ENCODE measurements at places on chromosomes 3 and 15.

- DNase-seq: no peak
These were observed 87.0 kb downstream of the TMEM266 start for GRCh38 chr15:76146812-76147211.

DNA sequence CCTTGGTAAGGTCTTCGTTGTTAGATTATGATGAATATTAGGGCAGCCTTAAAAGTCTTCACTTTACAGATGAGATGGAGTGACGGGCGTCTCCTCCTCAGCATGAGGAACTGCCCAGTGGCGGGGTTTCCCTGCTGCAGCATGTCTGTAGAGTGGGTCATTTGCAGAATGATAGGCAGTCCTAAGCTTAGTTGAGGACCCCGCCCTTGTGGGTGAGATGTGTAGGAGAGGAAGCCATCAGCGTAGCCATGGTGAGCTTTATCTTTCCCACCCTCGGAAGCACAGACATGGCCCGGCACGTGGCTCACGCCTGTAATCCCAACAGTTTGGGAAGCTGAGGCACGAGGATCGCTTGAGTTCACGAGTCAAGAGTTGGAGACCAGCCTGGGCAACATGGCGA lies 877 bp downstream of the NIT2 start:
- DNase-seq: no peak

- no peak for DNase-seq
These were observed 751.9 kb downstream of the ROBO1 start for GRCh38 chr3:79015854-79016253.

- no peak for DNase-seq
These were observed 48.0 kb upstream of the TNIK start for GRCh38 chr3:171508206-171508605.

- no peak for DNase-seq
These were observed 21.0 kb downstream of the PRICKLE2 start for GRCh38 chr3:64203969-64204908.

- no peak for DNase-seq
These were observed 45.6 kb downstream of the CHST2 start for GRCh38 chr3:143165211-143165610.

GRCh38 chr3:14988988-14989394 lies 41.6 kb downstream of the NR2C2 start:
- no peak for DNase-seq

- no peak for DNase-seq
These were observed 188.3 kb downstream of the PLCH1 start for GRCh38 chr3:155556531-155556930.

DNA sequence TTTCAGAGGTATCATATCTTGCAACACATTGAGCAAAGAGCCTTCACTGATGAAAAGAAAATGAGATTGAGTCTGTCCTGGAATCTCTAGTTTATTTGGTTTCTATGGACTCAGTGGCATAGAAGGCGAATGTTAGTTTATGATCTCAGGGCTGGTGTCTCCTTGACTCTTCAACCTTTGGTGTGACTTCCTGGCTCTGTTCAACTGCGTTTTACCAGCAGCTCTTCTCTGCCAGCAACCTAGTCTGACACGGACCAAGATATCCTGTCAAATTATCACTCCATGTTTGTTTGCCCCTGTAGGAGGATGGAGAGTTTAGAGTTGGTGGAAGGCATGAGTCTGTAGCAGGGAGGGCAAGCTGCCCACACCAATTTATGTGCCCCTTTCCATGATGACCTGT lies 82.9 kb upstream of the TBC1D5 start:
- no peak for DNase-seq

DNA sequence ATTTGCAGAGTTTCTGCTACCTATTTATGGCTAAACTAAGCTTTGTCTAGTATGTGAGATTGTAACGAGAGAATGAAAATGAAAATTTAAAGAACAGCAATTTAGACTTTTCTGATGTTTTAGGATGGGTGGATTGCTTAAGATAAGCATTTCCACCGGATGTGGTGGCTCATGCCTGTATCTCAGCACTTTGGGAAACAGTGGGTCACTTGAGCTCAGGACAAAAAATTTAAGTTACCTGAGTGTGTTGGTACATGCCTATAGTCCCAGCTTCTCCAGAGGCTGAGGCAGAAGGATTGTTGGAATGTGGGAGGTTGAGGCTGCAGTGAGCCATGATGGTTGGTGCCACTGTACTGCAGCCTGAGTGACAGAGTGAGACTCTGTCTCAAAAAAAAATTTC lies 3.3 kb downstream of the PPP4R2 start:
- DNase-seq: no peak

- DNase-seq: no peak
These were observed 223.4 kb upstream of the IL12A start for GRCh38 chr3:159765030-159765859.

- DNase-seq: no peak
These were observed 5.1 kb upstream of the DNAJA4 start for GRCh38 chr15:78259232-78259631.

DNA sequence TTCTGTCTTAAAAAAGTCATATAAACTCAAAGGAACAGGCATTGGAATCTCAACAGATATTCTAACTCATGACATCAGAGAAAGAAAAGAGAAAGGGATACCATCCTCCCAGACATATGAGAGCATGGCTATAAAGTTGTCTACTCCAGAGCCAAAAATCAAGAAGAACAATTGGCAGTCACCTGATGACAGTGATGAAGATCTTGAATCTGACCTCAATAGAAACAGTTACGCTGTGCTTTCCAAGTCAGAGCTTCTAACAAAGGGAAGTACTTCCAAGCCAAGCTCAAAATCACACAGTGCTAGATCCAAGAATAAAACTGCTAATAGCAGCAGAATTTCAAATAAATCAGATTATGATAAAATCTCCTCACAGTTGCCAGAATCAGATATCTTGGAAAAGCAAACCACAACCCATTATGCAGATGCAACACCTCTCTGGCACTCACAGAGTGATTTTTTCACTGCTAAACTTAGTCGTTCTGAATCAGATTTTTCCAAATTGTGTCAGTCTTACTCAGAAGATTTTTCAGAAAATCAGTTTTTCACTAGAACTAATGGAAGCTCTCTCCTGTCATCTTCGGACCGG lies 35.9 kb downstream of the UNC13C start:
- no peak for DNase-seq

- no peak for DNase-seq
These were observed 354.4 kb downstream of the NTRK3 start for GRCh38 chr15:87901926-87902690.

- no peak for DNase-seq
These were observed 6.8 kb downstream of the ESYT3 start for GRCh38 chr3:138441256-138441655.

GRCh38 chr15:45387380-45388007 lies 9.2 kb upstream of the GATM start:
- no peak for DNase-seq

- DNase-seq: no peak
These were observed 63.8 kb downstream of the SPSB4 start for GRCh38 chr3:141114816-141115460.

DNA sequence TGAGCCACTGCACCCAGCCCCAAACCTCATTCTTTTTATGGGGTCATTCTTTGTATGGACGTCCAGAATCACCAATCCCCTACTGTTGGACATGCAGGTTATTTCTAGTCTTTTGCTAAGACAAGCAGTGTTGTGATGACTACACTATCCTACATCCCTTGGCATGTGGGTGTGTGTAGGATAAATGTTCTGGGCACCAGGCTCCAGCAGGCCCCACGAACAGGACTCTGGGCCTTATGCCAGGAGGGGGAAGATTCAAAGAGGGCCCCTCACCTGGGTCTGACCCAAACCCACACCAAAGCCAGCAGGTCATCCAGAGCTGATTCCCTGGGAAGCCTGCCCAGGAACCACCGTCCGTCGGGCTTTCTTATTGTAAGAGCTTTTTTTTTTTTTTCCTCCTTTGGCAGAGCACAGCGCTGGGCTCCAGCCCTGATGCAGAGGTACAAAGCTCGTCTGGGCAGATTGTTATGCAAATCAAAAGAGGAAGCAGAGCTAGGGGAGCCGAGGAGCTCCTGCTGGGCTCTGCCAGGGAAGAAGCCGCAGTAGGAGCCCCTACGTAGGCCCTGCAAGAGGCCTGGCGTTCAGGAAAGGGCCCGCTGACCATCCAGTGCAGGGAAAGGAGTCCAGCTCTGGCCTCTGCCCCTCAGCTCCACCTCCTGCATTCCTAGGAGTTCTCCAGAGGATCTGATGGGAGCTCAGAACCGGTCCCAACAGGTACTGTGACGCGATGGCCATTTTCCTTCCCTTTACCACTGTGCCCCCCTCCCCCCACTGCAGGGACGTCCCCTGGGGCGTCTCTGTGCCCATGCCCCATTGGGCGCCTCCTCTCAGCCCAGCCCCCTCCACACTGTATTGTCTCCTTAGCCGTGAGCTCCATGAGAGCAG lies 29.0 kb upstream of the FURIN start:
- no peak for DNase-seq

GRCh38 chr15:43943511-43943910 lies 116.7 kb downstream of the WDR76 start:
- no peak for DNase-seq

GRCh38 chr15:87761736-87762509 lies 494.6 kb downstream of the NTRK3 start:
- DNase-seq: no peak

Data from NCI-H1092 (cell line).